ENCODE measurements at places on chromosomes 1 and 21.

GRCh38 chr1:24609949-24610517 lies 33.1 kb upstream of the SRRM1 start:
- no peak for DNase-seq

- DNase-seq, result no peak
Observed at GRCh38 chr21:42237577-42237976, 18.6 kb downstream of the ABCG1 start.

DNA sequence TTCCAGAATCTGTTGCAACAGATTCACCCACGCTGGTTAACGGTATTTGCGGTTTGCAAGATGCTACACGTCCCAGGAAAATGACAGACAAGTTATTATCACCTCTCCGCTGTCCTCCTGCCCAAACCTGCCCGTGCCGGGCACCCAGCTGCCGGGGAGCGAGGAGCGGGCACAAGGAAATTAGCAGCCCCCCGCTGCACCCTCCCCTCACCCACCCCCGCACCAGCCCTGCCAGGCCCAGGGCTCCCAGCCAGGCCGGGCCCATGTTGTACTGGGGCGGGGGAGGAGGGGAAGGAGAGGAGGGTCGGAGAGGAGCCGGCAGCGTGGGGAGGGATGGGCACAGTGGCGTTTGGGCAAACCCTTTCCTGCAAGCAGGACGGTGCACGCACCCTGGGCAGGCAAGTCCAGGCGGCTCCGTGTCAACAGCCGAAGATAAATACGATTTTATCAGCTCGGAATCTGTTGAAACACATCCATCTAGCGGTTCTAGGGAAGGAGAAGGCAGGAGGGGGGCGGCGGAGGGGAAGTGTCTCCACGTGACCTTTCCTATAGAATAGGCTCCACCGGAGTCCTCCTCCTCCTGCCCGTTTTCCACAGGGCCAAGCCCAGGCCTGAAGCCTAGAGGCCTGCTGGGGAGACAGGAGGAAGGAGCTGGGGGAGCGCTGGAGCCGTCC lies 35.1 kb upstream of the CCDC27 start:
- DNase-seq, result peak; percentile 65

- no peak for DNase-seq
Observed at GRCh38 chr1:182570611-182570970, 18.5 kb downstream of the RNASEL start.

DNA sequence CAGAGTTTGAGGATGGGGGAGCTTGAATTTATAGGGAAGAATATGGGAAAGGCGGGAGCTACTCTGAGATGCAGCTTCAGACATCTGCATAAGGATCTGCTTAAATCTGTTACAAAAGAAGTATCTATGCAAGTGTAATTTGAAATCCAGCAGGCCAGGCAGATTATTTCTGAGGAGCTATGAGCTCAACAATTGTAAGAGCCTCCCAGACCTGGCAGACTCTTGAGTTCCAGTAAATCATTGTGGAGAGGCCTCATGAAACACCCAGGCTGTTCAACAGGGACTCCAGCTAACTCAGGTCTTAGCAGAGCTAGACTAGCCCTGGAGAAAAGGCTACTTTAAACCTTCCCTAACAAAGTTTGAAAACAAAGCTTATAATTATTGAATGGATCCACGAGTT lies 647.5 kb upstream of the CHRM3 start:
- DNase-seq, result no peak

DNA sequence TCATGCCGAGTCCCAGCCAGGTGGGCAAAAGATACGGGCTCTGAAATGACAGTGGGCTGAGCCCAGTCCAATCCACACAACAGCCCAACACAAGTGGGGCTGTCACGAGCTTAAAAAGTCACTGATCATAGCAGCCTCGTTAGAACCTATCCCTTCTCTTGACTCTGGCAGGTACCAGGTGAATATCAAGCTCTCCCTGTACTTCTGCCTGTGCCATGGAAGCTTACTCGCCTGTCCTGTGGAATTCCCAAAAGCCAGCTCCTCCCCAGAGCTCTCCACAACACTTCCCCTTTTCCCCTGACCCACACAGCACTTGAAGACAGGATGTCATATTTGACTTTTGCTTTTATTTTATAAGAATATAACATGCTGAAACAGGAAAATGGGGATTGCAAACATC lies 5.9 kb downstream of the RGS16 start:
- no peak for DNase-seq

GRCh38 chr1:54995835-54996234 lies 2.9 kb upstream of the BSND start:
- DNase-seq, result no peak

- DNase-seq, result no peak
Observed at GRCh38 chr1:167923324-167924056, 9.6 kb upstream of the ADCY10 start.

GRCh38 chr1:191912517-191912916 lies 245.7 kb upstream of the RGS18 start:
- DNase-seq, result no peak

- DNase-seq, result no peak
Observed at GRCh38 chr1:59856725-59857338, 42.1 kb downstream of the HOOK1 start.

- DNase-seq, result no peak
Observed at GRCh38 chr1:67627906-67628305, 57.1 kb upstream of the GADD45A start.

- no peak for DNase-seq
Observed at GRCh38 chr1:74570797-74571492, 58.5 kb upstream of the LRRC53 start.

GRCh38 chr1:112297536-112297935 lies 98.5 kb upstream of the CTTNBP2NL start:
- DNase-seq, result no peak

GRCh38 chr1:148309940-148310500 lies 157.9 kb upstream of the NBPF11 start:
- DNase-seq, result no peak

GRCh38 chr1:53738205-53739108 lies 507 bp downstream of the GLIS1 start:
- DNase-seq, result no peak

GRCh38 chr1:197632005-197632404 lies 143.3 kb downstream of the DENND1B start:
- no peak for DNase-seq

DNA sequence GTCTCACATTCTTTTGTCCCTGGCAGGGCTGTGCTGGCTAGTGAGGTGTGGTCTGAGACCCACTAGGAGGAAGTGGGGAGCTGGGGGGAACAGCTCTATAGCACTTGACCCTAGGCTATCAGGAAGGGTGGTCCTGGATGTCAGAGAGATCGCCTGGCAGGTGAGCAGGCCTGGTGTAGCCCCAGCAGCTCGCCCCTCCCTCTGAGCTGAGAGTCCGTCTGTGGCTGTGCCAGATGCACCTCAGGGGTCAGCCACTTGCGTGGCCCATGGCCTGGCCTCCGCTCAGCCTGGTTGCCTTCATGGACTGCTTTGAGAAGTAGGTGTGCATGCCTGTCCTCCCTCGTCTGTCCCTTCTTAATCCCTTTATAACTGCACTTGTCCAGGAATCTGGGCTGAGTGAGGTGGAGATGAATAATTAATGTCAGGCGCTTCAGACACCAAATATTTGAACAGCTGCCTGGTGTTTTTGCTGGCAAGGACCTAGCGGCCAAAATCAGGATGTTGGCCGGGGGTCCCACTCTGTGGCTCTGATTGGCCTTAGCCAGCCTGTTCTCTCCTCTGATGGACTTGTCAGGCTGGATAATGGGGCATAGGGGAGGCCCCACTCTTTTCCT lies 30.5 kb downstream of the TMEM53 start:
- no peak for DNase-seq

DNA sequence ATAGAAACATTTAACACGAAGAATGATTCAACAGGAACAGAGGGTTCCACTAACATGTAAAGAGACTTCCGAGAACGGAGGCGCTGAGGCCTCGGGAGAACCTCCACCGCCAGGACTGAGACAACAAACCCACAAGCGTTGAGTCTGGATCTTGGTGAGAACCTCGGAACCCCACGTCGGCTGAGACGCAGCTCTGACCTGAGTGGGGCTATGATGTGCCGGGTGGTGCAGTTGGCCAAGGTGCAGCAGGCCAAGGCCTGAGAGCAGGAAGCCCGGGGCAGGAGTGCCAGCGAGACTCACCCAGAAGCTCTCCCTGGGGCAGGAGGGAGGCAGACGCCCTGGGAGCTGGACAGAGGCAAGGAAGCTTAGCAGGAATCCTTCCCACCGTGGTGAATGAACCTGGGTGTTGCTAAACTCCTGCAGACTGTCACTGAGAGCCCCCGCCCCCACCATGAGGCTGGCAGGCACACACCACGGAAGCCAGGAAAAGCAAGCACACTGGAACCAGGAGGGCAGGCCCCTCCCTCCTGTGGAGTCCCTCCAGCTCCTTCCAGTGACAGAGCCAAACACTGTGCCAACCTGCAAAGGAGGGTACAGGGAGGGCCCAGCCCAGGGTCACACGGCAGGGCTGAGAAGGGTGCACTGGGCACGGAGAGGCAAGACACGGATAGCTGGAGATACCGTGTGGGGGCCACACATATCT lies 34.8 kb downstream of the WDR4 start:
- no peak for DNase-seq

GRCh38 chr21:44262338-44263056 lies 800 bp upstream of the DNMT3L start:
- DNase-seq, result no peak

- DNase-seq, result no peak
Observed at GRCh38 chr1:81607086-81607485, 193.6 kb upstream of the ADGRL2 start.

DNA sequence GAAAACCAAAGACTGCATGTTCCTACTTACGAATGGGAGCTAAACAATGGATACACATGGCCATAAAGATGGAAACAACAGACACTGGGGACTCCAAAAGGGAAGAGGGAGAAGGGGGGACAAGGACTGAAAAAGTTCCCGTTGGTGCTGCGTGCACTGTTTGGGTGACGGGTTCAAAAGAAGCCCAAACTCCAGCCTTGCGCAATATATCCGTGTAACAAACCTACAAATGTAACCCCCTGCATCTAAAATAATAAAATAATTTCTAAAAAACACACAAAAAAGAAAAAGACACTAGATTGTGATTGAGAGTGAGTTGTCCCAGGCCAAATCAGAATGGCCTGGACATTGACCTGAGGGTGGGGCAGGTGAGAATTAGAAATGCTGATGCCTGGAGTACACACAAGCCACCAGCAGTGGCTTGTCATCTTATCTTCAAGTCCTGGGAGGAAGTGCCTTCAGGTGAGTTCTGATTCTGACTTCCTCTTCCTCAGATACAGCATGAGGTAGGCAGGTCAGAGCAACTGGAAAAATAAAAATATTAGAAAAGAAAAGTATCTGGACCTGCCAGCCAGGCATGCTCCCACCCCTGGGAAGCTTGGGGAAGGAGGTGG lies 54.7 kb downstream of the SPATA46 start:
- no peak for DNase-seq

GRCh38 chr1:156860628-156861423 lies at the start of gene NTRK1:
Gene NTRK1, plus strand, starts transcription at chr1:156860865. Its CDS starts 70 bp downstream, at chr1:156860935.
- DNase-seq, result peak; percentile 70

- no peak for DNase-seq
Observed at GRCh38 chr1:211648980-211649934, 26.2 kb downstream of the NEK2 start.

DNA sequence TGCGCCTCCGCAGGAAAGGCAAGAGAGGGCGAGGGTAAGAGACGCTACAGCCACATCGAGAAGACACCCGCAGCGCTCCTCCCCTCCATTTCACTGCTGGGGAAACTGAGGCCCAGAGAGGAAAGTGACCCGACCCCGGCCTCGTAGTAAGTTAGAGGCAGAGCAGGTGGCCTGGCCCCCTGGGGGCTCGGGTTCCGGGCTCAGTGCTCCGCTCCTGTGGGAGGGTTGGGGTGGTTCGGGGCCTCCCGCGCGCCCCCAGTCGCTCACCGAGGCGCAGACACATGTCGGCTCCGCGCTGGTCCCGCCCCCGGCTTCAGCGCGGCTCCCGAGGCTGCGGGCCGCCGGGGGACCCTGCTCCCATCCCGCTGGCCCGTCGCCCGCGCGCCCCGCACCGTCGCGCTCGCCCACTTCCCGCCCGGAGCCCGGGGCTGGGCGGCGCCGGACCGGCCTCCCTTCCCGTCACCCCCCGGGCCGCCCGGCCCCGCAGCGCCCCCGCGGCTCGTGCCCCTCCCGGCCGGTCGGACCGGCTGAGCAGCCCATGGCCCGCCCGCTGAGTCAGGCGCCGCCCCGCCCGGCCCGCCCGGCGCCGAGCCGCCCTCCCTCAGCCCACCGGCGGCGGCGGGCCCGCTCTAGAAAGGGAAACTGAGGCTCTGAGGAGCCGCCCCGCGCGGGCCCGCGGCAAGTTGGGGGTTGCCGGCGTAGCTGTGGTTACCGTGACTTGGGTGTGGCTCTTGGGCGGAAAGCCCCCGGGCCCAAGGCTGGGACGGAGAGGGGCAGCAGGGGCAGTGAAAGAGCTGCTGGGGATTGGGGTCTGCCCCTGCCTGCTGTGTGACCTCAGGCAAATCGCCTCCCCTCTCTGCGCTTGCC lies at the start of gene TMEM54:
Gene TMEM54 (minus strand): TSS at position 434 of the 867 bp plus-strand sequence. CDS start 151 bp downstream, at position 283.
- no peak for DNase-seq

DNA sequence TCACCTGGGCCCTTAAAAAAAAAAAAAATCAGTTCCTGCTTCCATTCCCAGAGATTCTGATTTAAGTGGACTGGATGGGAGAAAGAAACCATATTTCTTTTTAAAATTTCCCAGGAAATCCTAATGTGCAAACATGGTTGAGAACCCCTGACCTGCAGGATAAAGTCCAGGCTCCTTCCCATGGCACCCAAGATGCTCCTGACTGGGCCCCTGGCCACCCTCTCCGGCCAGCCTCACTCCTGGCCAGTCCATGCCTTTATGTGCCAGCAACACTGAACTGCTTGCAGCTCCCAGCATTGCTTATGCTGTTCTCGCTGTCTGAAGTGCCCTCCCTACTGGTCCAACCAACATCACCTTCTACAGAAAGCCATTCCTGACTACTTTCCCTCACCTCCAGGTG lies 93.9 kb downstream of the TEX35 start:
- DNase-seq, result no peak

GRCh38 chr1:230939806-230940489 lies 38.7 kb downstream of the TTC13 start:
- DNase-seq, result no peak

DNA sequence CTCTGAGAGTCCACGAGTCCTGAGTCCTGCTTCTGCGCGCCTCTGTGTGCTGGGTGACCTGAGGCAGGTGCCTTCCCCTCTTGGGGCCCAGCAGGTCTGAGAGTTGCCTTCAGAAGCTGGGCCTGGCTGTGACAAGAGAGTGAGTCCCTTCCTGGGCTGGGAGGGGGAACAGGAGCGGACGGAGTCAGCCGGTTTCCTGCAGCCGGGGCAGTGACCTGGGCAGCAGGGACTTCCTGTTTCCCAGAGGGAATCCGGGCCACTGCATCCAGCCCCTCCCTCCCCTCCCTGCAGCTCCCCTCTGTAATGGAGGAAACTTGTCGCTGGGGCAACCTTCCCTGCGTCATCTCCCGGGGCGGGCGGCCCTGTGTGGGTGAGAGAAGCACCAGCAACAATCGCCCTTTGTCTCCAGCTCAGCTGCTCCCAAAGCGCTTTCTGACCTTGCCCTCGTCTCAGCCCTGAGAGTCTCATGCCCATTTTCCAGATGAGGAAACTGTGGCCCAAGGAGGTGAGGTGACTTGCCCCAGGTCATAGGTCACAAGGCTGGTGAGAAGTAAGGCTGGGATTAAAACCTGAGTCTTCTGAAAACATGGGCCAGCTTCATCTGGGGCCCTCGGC lies 61.1 kb downstream of the SDC3 start:
- no peak for DNase-seq

- no peak for DNase-seq
Observed at GRCh38 chr1:192631749-192632148, 4.2 kb upstream of the RGS13 start.

GRCh38 chr1:184350573-184350972 lies 36.3 kb upstream of the C1orf21 start:
- no peak for DNase-seq

GRCh38 chr1:241964550-241965282 lies 7.1 kb downstream of the BECN2 start:
- no peak for DNase-seq
